BJ (cell line): ENCODE measurements at places on chromosomes 3 and 15.
A peak's percentile ranks its signal among the peaks of the same experiment; 100 is the strongest.

GRCh38 chr3:146640955-146641867 is 36.1 kb upstream of the PLSCR5 start:
- DNase-seq = peak; percentile 8

- DNase-seq = no peak
Observed at GRCh38 chr15:49619226-49619625, 1.4 kb downstream of the FAM227B start.

GRCh38 chr3:196079682-196080081 is 2.2 kb downstream of the TFRC start:
- no peak for DNase-seq

DNA sequence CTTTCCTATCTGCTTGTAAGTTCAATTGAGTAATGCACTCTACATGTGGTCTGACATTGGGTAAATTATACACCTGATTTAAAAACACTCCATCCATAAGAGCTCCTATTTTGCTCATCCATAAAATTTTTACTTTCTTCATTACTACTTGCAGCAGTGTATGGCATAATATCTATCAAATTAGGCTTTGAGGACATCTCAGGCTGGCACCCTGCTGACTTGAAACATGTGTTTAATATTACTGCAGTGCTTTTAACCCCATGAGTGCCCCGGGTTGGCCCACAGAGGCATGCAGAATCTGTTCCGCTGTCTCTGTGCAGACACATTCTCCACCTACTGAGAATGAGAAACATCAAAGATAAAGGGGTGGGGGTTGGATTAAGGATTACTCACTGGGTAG is 249.9 kb upstream of the DNAJC19 start:
- no peak for DNase-seq

DNA sequence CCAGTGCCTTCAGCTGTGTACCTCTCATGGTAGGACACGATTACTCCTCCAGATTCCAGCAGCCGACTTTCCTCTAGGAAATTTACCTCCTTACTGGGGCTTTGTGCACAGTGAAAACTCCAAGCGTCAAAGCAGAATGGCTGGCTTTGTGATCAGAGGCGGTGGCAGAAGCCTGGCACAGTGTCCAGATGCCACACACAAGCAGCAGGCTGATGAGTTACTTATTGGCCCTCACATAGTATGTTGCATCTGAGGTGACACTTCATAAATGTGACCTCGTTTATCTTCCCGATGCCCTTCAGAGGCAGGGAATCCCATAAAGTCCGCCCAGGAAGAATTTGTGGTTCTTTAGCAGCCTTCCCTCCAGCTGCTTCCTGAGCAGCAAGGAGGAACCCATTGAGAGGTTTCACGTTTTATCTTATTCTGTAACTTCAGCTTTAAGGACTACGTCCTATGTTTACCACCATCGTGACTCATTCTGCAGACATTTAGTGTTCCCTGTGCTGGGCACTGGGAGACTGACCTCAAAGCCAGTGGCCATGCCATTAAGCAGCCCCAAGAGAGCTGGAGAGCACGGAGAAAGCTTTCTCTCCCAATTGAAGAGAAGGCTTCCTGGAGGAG is 107.1 kb upstream of the C15orf61 start:
- no peak for DNase-seq

DNA sequence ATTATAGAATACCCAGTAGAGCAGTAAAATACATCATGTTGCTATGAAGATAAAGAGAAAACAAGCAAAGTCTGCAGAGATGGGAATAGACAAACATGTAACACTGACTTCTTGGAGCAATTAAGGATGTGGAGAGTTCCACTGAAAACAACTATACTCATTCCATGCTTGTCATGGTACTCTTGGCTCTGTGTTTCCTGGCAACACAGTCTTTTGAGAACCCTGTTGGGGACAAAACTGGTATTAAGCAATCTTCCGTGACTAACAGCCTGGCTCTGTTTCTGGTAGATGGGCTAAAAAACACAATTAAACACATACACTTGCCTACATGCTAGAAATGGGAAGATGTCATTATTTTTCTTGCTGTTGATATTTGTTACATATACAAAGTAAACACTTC is 1212.3 kb upstream of the GBE1 start:
- DNase-seq = no peak

DNA sequence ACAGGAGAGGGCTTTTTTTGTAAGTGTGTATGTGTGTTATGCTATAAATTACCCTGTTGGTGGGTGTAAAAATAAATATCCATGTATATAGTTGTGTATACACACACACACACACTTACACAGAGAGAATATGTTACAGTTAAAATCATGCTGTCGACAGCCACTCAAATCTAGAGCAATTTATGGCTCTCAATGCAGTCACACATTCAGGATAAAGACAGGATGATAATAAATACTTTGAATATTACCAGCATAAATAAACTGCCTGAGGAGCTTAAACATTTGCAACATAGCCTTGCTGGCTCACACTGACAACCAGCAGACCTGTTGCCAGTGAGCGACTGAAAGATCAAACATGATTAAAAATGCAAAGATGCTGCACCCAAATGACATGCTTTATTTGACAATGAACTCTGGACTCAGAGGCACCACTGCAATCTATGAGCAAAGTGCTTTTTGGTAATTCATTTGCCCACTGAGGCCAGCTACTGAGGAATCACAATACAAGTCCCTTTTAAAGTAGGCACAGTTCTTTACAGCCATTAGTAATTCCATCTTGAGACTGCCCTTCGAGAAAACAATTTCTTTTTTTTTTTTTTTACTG is 458.9 kb downstream of the FHIT start:
- no peak for DNase-seq

GRCh38 chr3:69116897-69117296 is 5.5 kb downstream of the LMOD3 start:
- DNase-seq = no peak

GRCh38 chr3:5122741-5123706 is 932 bp downstream of the ARL8B start:
- DNase-seq = no peak

DNA sequence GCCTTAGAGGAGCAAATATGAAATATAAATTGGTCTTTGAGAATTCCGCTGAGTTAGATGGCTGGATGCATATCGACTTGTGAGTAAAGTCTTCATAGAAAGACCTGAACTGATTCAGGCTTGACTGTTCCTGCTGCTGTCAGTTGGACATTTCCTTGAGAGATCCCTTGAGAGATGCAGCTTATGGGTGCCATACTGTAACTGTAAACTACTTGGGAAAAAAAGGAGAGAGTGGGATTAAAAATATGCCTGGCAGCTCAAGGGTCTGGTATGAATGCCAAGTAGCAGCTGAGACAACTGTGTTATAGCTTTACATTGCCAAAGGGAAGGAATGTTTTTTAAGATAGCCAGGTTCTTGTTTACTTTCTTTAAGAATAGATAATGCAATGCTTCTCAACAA is 926.6 kb downstream of the EPHA3 start:
- DNase-seq = no peak

DNA sequence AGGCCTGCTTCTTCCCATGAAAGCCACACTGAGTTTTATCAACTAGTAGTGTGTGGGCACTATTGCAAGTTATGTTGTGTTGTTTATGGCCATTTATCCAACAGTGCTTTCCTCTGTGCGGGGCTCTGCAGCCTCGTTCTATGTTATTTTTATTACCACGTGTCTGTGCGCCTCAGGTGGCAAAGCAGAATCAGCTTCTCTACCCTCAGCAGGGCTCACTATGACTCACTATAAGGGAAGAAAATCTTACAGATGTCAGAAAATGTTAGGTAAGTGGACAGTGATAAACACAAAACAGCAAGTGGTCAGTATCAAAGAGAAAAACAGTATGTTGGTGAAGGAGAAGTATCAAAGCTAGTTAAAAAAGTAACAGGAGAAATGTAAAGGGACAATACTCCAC is 61.4 kb downstream of the MOBP start:
- DNase-seq = no peak

DNA sequence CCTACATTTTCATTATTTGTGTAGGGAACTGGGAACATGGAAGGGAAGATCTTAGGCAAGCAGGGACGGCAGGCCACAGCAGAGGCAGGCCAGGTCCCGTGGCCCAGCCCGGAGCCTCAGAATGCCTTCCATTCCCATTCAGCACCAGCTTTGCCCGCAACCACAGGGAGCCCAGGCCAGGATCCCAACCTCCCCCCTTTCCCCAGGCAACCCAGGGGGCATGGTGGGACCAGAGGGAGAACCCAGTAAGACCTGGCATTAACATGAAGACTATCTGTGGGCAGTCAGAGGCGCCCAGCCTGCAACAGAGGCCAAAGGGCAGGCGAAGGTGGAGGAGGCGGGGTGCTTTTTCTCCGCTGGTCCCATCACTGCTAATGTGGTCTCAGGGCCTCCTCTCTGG is 135.6 kb downstream of the TPRA1 start:
- no peak for DNase-seq

GRCh38 chr15:68449389-68449788 is 17.4 kb upstream of the ITGA11 start:
- no peak for DNase-seq

GRCh38 chr3:196775938-196776337 is 36.3 kb downstream of the PAK2 start:
- no peak for DNase-seq

DNA sequence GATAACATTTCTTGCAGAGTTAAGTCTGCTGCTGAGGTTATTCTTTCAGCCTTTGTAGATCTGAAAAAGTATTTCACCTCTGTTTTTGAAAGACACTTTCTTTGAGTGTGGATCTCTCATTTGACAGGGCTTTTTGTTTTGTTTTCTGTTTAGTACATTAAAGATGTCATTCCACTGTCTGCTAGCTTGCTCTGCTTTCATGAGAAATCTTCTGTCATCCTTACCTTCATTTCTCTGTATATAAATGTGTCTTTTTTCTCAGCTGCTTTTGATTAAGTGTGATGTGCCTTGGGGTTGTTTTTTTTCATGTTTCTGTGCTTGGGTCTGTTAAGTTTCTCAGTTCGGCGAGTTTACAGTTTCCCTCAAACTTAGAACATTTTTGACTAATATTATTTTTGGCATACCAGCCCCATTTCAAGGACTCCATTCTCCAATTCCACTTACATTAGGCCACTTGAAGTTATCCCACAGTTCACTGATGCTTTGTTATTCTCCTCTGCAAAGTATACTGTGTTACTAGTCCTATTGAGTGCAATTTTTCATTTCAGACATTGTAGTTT is 43.9 kb upstream of the CA12 start:
- DNase-seq = no peak

DNA sequence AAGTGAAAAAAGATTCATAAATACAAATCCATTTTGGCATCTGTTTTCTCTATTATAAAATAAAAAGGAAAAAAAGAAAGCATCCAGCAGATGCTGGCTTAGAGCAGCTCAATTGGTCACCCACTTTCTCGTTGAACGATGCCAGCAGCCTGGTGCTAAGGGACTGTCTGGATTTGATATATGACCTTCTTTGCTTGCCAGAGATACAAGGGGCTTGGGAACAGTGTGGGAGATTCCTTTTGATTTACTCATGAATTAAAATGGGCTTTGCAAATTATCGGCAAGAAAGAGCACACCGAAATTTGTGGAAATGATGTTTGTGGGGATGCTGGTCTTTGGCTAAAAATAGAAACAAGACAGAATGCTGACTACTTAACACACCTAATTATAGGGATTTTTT is 210.3 kb upstream of the STT3B start:
- DNase-seq = no peak

DNA sequence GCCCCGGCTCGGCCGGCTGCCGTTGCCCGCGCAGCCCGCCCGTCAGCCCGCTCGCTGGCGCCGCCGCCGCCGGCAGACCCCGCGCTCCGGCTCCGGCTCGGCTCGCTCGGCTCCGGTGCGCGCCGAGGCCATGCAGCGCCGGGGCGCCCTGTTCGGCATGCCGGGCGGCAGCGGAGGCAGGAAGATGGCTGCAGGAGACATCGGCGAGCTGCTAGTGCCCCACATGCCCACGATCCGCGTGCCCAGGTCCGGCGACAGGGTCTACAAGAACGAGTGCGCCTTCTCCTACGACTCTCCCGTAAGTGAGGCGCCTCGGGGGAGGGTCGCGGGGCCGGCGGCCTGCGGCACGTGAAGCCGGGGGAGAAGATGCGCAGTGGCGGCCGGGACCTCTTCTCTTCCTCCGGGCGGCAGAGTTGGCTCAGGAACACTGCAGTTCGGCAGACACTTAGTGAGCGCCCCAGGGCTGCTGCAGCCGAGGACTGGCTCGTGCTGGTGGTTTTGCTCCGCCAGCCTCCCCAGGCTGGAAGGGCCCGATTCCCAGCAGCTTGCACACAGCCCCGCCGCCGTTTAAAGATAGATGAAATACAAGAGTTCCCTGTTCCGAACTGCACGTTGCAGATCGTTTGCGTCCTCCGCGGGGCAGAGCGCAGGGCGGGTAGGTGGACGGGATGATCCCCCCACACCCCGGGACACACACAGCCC is 407 bp downstream of the USP13 start:
- DNase-seq = peak; percentile 31

DNA sequence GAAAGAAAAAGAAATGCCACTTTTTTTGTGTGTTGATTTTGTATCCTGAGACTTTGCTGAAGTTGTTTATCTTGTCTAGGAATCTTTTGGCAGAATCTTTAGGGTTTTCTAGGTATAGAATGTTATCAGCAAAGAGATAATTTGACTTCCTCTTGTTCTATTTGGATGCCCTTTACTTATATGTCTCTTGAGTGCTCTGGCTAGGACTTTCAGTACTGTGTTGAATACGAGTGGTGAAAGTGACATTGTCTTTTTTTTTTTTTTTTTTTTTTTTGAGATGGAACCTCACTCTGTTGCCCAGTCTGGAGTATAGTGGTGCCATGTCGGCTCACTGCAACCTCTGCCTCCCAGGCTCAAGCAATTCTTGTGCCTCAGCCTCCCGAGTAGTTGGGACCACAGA is 64.7 kb upstream of the NPHP3 start:
- DNase-seq = no peak

GRCh38 chr3:190585805-190586630 is 72.1 kb downstream of the IL1RAP start:
- peak; percentile 63 for DNase-seq

DNA sequence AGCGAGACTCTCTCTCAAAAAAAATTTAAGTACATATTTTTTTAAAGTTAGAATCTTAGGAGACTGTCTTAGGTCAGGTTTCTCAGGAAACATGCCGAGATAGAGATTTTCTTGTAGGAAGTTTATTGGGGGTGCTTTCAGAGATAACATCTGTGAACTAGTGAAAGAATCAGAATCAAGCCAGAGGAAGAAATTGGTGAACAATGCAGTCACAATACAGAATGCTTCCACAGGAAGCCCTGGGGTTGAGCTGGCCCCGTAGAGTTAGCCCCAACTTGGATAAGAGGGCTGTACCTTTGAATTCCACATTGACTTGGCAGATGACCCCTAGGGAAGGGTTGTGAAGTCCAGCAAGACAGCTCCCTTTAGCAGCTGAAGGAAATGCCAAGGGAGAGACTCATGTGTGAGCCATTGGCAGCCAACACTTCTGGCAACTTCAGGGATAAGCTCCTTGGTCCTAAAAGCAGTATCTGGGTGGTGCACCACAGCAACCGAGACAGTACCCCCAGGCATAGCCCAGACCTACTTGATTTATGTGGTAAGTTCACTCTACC is 7.1 kb upstream of the PLCB2 start:
- DNase-seq = no peak

GRCh38 chr15:100671858-100672543 is 69.6 kb downstream of the ASB7 start:
- peak; percentile 16 for DNase-seq

- peak; percentile 53 for DNase-seq
Observed at GRCh38 chr3:175716446-175716845, 857.3 kb downstream of the NAALADL2 start.
